ENCODE measurements at places on chromosomes 2 and 18.
A peak's percentile ranks its signal among the peaks of the same experiment; 100 is the strongest.

DNA sequence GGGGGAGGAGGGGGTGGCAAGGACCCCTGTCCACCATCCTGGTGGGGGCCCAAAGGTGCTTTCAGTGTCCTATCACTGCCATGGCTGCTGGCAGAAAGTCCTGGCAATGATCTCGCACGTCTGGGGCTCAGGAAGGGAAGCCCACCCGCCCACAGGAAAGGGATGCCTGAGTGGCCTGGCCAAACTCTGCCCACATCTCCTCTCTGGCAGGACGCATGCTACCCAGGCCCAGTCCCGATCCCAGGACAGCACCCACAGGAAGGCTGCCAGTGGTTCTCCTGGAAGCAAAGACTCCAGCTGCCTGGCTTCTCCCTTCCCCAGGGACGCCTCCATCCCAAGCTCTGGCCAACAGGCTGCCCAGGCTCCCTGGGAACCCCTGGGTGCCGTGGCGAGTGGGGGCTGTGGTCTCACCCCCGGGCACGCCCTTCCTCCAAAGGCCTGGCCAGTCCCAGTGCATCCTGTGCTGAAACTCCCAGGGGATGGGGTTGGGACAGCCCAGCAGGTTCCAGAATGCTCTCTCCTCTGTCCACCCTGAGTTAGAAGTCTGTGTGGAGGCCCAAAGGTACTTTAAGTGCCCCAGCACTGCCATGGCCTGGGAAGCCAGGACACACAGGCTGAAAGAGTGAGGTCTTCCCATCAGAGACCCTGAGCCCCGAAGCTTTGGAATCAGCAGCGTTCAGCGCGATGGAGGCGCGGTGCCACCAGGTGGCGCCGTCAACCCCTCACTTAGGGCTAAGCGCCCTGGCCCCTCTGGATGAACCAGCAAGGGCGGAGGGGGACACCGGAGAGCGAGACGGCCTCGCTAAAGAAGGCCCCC is 29.8 kb upstream of the TAF1B start:
- DNase-seq = peak; percentile 68

- no peak for DNase-seq
Measured at GRCh38 chr18:27073404-27073830, 111.7 kb downstream of the CHST9 start.

- DNase-seq = no peak
Measured at GRCh38 chr18:59566533-59566971, 130.7 kb downstream of the CCBE1 start.

DNA sequence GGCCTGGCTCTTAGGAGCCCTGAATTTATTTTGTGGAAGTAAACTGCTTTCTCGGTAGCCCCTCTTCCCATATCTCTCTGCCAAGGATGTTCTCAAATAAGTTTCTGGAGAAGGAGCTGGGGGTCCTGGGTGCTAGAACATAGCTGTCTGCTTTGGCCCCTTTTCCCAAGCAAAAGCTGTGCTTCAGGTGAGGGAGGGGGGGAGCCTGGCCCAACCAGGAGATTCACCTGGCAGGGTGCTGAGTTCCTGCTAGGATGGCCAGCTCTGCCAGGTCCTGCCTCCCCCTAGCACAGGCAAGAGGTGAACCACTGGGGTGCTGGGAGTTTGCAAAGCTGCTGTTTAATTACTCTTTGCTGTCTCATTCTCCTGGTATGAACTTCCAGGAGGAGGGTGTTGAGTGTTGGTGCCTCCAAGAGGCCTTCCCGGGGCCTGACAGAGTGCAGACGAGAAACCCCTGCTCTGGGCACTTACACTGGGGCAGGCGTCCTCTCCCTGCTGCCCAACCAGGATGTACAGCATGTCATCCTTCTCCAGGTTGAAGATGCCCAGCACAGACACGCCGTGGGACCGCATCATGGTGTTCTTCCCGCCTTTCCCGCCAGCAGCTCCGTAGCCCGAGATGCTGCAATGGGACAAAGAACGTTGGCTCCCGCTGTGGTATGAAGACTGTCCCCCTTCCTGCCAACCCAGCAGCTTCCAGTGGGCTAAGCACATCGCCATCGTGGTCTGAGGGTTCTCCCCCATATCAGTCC is 124.2 kb downstream of the CLIP4 start:
- no peak for DNase-seq

GRCh38 chr18:1011349-1011748 is 106.7 kb downstream of the ADCYAP1 start:
- DNase-seq = no peak

- no peak for DNase-seq
Measured at GRCh38 chr2:17519486-17519885, 1.2 kb upstream of the RAD51AP2 start.

- no peak for DNase-seq
Measured at GRCh38 chr18:79770501-79770815, 27.3 kb upstream of the KCNG2 start.

- DNase-seq = peak; percentile 74
Measured at GRCh38 chr2:196399722-196400691, 228.6 kb upstream of the STK17B start.

- no peak for DNase-seq
Measured at GRCh38 chr18:3358310-3358709, 91.7 kb upstream of the TGIF1 start.

GRCh38 chr2:157940024-157940423 is 63.9 kb upstream of the ACVR1 start:
- no peak for DNase-seq

DNA sequence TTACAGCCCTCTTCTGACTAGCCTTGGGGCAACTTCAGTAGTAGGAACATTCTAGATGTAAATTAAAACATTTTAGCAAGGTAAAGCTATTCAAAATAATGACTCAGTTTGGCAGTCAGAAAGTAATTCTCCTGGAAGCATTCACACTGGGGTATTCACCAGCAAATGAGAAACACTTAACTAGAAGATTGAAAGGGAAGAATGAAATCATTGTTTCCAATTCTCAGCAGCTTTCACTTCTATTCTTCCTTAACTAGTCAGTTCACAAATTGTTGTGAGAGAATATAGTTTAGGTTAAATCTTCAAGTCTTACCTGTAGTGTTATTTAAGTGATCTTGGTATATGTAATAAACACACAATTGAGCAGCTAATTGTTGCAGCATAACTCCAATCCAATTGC is 1135.6 kb upstream of the FAM98A start:
- DNase-seq = no peak

GRCh38 chr2:9341337-9341887 is 81.9 kb downstream of the ITGB1BP1 start:
- DNase-seq = no peak

DNA sequence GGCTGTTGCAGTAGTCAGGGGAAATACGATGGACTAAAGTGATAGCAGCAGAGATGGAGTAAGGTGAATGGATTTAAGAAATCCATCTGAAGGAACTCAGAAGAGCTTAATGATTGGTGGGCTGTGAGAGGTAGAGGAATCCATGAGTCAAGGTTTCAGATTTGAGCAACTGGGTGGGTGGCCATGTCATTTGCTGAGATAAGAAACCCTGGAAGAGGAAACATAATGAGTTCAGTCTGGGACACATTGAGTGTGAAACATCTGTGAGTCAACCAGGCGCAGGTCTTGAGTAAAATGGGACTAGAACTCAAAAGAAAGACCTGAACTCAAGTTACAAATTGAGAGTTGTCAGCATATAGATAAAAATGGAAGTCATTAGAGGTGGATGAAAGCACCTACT is 19.7 kb upstream of the ASNSD1 start:
- DNase-seq = no peak

- DNase-seq = no peak
Measured at GRCh38 chr2:30348825-30349224, 98.2 kb upstream of the LCLAT1 start.

DNA sequence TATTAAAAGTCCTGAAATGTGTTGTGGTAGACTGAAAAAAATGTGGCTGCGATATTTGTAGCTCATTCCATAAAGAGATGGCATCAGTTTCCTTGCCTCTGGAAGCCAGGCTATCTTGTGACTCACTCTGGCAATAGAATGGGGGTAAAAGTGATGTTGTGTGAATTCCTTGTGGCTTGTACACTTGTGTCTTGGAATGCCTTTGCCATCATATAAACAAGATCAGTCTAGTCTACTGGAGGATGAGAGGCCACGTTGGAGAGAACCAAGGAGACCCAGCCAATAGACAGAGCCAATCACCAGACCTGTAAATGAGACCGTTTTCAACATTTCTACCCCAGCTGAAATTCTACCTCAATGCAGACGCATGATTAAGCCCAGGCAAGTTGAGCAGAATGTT is 254.1 kb downstream of the TRIB2 start:
- peak; percentile 79 for DNase-seq

GRCh38 chr2:213122725-213123124 is 28.7 kb downstream of the IKZF2 start:
- peak; percentile 19 for DNase-seq

GRCh38 chr18:1658908-1659566 is 754.4 kb downstream of the ADCYAP1 start:
- DNase-seq = no peak

DNA sequence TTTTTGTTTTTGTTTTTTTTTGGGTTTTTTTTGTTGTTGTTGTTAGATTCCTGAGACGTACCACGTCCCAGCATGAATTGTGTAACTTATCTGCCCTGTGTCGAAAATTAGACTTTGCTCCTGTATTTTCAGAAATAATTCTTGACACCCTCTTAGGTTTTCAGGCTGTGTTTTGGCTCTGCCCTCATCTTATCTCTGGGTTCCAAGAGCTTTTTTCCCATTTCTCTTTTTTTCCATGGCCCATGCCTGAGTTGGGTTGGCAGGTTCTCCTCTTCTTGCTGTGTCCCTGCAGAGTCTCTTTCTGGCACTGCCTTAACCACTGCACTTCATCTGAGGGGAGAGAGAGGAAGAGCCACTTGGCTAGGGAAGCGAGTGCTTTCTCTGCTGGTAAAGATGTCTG is 42.4 kb downstream of the CTIF start:
- no peak for DNase-seq

GRCh38 chr2:62362561-62362960 is 143.4 kb downstream of the TMEM17 start:
- DNase-seq = peak; percentile 76

GRCh38 chr2:100426384-100426720 is 8.9 kb upstream of the CHST10 start:
- no peak for DNase-seq

DNA sequence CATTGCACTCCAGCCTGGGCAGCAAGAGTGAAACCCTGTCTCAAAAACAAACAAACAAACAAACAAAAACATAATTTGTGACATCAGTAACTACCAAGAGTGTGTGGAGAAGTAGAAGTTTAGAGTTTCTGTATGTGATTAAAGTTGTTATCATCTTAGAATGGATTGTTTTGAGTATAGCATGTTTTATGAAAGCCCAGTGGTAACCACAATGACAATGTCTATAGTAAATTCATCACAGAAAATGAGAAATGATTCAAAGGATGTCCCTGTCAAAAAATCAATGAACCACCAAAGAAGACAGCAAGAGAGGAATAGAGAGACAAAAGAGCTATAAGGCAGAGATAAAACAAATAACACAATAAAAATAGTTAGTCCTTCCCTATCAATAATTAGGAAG is 1299.2 kb downstream of the CNTNAP5 start:
- no peak for DNase-seq

GRCh38 chr2:46388881-46389280 is 90.5 kb upstream of the TMEM247 start:
- no peak for DNase-seq

DNA sequence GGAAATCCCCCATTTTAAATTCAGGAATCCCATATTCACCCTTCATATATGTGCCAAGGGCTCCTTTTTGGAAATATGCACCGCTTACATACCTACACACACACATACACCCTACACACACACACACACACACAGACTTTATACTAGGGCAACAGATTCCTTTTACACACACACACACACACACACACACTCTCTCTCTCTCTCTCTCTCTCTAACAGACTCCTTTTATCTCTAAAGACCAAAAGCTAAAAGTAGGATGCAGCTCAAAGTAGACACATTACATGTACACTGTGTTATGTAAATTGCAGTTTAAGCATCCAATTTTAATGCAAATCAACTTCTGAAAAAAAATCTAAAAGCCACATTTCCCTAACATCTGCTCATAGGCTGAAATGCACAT is 130.9 kb upstream of the CAPN13 start:
- no peak for DNase-seq

GRCh38 chr2:202265467-202266277 is at the start of gene NOP58:
Gene NOP58, plus strand, starts transcription at chr2:202265763. Its CDS starts 179 bp downstream, at chr2:202265942.
- DNase-seq = peak; percentile 93

DNA sequence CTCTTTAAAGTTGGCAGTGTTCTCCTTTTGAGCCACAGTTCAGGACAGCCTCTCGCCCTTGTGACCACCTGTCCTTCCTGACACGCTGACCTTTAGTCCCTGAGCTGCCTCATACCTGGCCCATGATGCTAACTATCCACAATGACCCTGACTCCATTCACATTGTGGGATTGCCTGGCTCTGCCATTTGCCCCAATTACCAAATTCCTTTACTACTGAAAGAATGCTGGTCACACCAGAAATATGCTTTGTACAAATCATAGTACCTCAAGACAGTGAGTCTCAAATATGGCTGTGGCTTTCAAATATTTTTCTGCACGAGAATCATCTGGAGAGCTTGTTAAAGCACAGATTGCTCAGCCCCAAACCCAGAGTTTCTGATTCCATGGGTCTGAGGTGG is 54.2 kb downstream of the LTBP1 start:
- DNase-seq = no peak

DNA sequence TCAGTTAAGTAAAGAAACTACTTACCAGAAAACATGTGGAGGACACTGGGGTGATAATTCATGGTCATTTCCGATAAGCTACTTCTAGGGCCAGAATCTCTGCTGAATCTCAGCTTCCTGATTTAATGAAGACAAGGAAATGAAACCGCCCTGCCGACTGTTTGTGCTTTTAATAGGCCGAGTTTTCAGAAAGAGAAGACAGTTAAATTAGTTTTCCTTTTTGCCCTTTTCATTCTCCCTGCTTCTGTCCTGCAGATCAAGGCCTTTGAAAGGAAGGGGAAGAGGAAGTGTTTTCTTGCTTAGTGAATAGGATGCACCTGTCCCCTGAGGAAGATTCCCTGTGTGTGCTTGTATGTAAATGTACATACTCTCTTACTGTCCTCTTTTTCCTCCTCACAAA is 126.6 kb downstream of the SH3RF3 start:
- no peak for DNase-seq

DNA sequence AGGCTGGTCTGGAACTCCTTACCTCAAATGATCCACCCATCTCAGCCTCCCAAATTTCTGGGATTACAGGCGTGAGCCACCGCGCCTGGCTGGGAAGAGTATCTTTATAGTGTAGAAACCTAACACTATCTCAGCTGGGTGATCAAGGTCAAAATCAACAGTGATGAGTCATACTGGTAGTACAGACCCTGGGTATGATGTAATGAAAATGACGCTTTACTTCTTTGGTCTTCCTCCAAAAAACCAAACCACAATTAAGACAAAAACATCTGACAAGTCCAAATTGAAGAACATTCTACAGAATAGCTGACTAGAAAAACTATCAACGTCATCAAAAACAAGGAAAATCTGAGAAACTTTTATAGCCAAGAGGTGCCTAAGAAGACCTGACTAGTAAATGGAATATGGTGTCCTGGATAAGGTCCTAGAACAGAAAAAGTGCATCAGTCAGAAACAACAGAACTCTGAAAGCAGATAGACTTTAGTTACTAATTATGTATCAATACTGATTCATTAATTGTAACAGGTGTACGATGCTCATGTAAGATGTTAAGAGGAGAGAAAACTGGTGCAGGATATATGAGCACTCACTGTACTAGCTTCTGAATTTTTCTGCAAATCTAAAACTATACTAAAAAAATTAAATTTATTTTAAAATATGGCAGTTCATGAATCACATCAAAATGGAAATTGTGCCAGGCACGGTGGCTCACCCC is 25.4 kb downstream of the PDCL3 start:
- DNase-seq = peak; percentile 46
